KBM-7 (cell line): ENCODE measurements at places on chromosomes 7 and 10.

- no peak for DNase-seq
Measured at GRCh38 chr7:71544816-71545215, 412.9 kb downstream of the GALNT17 start.

DNA sequence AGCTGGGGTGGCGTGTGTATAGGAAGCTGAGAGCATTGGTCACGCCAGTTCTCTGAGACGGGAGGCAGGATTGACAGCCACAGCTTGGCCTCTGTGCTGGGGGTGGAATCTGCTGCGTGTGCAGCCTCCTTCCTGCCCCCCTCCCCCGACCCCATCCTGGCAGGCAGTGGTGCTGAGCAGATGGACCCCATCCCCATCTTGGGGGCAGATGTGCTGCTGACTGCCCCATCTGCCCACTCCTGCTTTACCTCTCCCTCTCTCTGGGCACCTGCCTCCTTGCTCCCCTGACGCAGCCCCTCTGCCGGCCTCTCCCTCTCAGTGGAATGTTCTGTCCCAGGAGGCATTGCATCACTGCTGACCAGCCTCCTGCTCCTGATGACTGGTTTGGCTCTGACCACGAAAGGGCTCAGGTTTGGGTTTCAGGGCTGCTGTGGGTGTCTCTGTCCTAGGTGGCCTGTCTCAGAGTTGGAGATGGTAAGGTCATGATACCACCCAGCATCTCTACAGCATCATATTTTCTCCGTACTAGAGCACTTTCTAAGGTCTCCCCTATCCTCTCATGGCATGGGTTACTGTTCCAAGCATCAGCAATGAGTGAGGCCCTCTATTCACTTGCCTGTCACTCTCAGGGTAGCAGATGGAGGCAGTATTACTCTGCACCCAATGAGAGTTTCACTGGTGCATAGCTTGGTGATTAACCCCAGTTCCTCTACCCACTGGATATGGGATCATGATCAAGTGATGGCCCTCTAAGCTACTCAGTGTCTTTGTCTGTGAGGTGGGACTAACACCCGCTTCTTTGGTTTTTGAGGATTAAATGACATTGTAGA, 81.9 kb downstream of the RBM20 start:
- no peak for DNase-seq

- DNase-seq = no peak
Measured at GRCh38 chr10:131048606-131049005, 262.9 kb downstream of the TCERG1L start.

- no peak for DNase-seq
Measured at GRCh38 chr7:156178214-156178613, 366.0 kb upstream of the SHH start.

DNA sequence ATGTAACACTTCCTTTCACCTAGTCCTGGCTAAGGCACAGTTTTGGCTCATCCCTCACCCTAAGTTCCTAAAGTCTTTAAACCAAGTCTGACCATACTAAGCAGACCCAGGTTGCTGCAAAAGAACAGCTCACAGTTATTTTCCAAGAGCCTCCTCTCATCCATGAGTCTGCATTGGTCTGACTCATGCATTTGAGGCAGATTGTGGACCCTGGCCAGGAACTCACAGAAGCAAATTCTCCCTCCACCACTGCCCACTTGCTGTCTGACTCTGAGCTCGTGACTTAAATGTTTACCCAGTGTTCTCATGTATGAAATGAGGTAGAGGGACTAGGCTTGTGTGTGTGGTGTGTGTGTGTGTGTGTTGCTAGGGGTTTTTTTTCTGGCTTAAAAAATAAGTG, 1272.8 kb downstream of the TYW1 start:
- DNase-seq = no peak

GRCh38 chr10:76301211-76301610, 869.8 kb downstream of the LRMDA start:
- no peak for DNase-seq

DNA sequence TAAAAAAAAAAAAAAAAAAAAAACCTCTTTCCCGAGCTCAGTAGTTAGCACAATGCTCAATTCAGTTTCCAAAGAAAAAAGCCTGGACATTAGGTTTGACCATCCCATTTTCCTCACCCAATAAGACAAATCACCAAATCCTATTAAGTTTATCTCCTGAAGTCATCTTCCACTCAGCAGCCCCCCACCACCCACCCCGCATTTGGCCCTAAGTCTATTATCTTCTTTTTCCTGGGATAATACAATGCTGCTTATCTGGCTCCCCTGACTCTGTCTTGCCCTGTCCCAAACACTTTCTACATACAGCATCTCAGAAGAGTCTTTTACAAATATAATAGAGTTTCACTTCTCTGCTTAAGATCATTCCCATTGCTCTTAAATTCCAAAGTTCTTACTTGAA, 17.8 kb upstream of the LMOD2 start:
- DNase-seq = no peak

DNA sequence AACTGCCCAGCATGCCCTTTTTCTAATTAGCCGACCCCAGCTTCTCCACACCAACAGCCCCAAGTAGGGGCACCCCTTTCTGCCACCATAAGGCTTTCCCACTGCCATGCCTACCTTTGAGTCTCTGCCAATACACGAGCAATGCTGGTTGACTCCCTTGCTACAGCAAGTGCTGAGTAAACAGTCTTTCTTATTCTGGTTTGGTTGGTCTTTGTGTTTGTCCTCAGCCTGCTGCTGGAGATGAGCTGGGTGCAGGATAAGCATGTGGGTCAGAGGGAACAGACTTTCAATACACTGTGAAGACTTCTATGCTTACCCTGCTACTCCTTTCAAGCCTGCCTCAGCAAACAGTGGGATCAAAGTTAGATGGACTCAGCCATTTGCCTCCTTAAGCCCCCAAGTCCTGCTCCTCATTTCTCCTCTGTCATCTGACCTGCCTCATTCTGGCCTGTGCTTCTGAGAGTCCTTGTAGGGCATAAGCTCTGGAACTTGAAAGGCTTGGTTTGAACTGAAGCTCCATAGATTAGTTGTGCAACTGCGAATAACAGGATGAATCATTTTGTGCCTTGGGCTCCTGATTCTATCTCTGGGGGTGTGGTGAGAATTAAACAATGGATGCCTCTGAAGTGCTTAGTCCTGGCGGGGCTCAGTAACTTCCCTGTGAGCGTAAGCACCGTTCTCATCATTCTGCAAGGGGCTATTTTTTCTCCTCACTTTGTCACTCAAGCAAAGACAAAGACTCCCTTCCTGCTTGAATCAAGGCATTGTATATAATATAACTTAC, 533.8 kb upstream of the DPP6 start:
- no peak for DNase-seq

DNA sequence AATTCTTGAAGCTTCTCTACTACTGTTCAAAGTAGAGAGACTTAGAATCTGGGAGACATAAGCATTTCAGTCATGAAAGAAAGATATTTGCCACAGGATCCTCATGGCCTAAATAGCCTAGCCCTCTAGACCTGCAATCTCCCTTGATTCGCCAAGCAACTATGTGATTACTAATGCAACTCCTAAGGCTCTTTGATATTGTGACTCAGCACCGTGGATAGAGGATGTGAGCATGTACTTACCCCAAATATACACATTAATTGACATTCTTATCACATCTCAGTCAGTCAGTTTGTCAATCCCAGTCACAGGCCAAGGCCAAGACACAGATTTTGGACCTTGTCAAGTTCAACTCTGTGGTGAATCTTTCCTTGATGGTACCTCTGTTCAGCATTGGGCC, 42.6 kb downstream of the GPR37 start:
- DNase-seq = no peak

DNA sequence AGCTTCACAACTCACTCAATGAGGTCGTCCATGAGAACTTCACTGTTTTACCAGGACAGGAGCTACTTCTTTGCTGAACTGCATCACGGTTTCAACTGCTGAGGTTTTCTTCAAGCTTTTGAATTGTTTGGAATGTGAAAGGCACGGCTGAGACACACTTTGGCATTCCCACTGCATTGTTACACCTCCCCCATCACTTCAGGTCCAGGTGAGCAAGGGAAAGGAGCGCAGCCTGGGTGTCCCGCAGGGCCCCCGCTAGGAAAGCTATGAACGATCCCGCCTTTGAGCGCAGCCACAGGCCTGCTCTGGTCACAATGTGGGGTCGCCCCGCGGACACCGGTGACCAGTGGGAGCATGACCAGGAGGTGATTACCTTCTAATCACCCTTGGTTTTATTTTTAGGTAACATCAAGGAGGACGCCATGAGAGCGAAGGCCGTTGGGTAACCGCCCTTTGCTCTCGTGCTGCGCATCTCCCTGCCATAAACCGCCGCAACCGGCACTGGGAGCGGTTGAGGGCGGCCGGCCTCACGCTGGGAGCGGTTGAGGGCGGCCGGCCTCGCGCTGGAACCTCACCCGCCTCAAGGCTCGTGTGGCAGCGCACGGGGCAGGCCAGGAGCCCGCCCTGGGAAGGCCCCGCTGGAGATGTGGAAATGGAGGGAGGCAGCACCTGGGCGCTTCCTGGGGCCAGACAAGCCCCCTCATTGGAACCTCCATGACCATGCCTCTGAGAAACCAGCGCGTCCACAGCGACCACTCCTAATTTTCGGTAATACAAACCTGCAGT, 50.9 kb upstream of the SGMS1 start:
- DNase-seq = no peak

DNA sequence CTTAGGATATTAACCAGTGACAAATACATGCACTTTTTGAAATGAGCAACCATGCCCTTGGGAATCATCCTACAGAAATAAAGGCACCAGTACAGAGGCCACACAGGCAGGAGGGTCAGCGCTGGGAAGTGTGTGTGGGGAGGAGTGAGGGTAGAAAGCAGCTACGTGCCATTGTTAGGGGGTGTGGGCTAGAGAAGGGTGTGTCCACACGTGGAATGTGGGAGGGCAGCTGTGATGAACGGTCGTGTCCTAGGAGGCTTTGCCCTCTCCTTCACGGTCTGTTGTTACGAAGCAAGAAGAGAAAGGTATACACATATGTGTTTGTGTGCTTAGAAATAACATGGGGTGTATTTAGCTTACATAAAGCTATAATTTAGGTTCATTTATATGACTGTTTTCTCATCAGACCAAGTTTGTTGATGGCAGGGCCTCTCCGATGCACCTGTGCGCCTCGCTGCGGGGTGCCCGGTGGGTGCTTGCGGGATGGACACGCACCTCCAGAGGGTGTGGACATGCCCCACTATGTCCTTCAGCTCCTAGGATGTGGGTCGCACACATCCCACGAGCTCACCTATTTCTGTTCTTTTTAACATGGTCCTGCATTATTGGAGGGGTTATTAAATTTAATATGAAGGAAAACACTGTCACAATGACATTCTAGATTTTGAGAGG, 16.9 kb upstream of the GET4 start:
- no peak for DNase-seq

DNA sequence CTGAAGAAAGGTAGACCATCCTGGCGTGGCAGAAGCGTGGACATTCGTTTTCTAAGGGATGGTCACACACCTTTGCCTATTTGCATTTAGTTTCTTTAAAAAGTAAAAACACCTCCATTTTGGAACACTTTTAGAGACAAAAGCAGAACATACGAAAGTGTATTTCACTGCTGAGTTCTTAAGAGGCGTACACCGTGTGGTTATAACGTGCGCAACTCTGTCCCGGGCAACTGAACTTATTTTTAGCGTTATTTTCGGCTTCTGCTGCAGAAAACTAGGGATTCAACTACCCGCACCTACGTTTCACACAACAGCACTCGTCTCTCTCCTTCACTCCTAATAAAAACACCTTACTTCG, 557 bp upstream of the LSM8 start:
- DNase-seq = no peak

GRCh38 chr7:76155938-76156337, 45.8 kb upstream of the SRRM3 start:
- DNase-seq = peak; percentile 89

DNA sequence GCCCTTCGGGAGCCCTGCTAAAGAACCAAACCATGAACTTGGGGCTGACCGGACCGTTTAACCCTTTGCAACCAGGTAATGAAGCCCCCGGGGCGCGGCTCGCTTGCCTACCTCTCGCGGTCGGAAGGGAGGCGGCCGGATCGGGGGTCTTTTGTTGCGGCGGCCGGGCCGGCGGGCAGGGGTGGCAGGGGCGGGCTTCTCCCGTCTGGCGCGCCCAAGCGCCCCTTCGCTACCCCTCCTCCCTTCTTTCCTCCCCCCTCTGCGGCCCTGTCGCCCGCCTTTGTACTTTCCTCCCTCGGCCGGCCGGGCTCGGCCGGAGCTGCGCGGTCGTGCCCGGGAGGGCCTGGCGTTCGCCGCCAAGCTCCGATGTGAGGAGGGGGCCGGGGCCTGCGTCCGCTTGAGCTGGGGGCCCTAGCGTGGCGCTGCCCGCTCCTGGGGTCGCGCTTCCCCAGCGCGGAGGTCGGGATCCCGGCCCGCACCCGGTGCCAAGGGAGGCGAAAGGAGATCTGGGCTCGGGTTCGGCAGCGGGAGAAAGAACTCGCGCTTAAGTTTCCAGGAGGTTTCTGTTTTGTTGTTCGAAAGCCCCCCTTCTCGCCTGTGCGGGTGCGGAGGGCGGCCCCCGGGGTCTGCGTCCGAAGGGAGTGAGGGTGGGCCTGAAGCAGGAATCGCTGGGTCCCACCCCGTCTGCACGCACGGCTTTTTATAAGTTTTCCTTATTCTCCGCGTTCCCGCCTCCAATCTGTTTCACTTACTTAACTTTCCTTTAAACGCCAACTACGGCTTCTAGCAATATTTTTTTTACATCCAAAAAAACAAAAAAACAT, 436.8 kb upstream of the GALNT17 start:
- DNase-seq = no peak

- no peak for DNase-seq
Measured at GRCh38 chr10:123478116-123478515, 188.0 kb upstream of the GPR26 start.

DNA sequence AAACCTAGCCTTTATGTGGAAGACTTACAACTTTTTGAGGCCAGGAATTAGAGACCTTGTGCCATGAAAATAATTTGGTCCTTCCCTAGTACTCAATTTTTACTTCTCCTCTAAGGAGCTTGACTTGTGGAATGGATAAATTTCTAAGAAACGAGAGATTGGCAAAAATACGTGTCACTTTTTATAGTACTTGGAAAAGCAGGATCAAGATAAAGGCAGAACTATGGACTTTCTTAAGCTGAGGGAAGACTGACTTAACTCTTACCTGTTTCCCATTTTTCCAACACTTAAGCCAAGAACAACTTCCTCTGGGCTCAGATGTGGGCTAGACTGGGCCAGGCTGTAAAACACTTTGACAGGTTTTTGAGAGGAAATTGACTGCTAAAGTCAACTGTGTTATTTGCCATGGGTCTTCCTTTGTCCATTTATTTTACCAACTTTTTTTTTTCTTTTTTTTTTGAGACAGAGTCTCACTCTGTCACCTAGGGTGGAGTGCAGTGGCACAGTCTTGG, 2.0 kb upstream of the WBP1L start:
- DNase-seq = no peak
